Stimulated activated CD4-positive, alpha-beta T cell treated with anti-CD3 and anti-CD28 coated beads, Interleukin-2, amount 100 ng/mL, for 4 hours (primary cell): ENCODE measurements at places on chromosomes 6 and 20.

- DNase-seq = no peak
Observed at GRCh38 chr6:150592377-150592995, 7.2 kb upstream of the PLEKHG1 start.

GRCh38 chr6:51077821-51078518, 259.3 kb downstream of the TFAP2B start:
- no peak for DNase-seq

- no peak for DNase-seq
Observed at GRCh38 chr6:131646249-131646670, 9.2 kb downstream of the ENPP3 start.

- DNase-seq = no peak
Observed at GRCh38 chr6:3361312-3362037, 95.4 kb downstream of the SLC22A23 start.

GRCh38 chr20:32316667-32317066, 39.2 kb downstream of the KIF3B start:
- DNase-seq = no peak

DNA sequence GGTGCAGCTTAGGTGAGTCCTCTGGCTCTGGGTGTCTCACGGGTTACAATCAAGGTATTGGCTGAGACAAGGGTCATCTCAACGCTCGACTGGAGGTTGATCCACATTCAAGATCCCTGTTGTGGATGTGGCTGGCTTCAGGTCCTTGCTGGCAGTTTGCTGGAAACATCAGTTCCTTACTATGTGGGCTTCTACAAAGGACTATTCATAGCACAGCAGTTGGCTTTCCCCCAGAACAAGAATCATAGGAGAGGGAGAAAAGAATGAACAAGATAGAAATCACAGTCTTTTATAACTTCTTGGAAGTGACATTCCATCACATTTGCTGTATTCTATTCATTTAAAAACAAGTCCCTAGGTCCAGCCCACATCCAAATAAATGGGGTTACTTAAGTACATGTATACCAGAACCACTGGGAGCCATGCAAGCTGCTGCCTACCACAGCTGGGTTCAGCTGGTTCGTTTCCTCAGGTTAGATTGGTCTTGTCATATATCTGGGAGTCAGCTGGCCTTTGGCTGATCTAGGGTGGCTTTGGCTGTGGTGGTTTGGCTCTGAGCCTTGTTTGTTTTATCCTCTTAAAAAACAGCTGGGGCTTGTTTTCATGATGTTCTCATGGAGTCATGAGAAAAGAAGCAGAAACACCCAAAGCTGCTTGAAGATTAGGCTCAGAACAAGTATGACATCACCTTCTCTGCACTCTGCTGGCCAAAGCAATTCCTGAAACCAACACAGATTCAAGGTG, 433.2 kb upstream of the SPTLC3 start:
- DNase-seq = no peak

DNA sequence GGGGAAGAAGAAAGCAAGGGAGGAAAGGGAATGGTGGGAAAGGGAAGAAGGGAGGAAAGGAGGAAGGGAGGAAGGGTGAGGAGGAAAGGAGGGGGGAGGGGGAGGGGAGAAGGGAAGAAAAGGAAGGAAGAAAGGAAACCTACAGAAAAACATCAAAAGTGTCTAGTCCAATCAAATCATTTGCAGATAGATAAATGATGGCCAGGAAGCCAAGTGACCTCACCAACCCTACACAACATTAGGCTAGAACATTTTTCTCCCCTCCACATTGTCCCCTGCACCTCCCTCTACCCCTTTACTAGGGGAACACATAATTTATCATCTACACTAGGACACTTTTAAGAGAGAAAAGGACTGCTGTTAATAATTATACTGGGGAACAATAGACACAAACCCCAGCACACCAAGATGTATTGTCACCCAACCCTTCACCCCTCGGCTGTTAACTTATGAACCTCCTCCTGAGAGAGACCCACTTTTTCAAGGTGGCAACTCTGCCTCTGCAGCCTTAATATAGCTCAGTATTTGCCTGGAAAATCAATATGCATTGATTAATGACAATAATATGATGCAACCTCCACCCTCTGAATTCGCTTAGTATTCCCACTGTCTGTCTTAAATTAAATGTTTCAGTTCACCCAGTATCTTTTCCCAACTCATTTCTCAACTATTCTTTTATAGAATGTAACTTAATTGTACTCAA, 231.2 kb downstream of the PTPRT start:
- DNase-seq = no peak

DNA sequence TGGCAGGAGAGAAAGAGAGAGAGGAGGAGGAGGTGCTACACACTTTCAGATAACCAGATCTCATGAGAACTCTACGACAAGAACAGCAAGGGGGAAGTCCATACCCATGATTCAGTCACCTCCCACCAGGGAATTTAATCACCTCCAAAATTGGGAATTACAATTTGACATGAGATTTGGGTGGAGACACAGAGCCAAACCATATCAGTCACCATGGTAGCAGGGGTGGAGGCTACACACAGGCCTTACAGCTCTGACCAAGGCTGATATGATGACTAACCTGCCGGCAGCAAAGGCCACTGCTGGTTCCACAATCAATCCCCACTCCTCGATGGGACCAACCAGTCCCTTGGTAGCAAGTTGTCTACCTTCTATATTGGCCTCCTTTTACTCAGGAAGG, 13.6 kb upstream of the RBM24 start:
- no peak for DNase-seq

GRCh38 chr20:63235399-63235983, at the start of gene BIRC7:
TSS of gene BIRC7 (plus strand) at chr20:63235905. CDS start at chr20:63236097, 192 bp downstream.
- DNase-seq = no peak

- no peak for DNase-seq
Observed at GRCh38 chr20:59567585-59568508, 36.5 kb upstream of the PHACTR3 start.

- no peak for DNase-seq
Observed at GRCh38 chr6:116631379-116631990, 15.2 kb downstream of the RSPH4A start.

DNA sequence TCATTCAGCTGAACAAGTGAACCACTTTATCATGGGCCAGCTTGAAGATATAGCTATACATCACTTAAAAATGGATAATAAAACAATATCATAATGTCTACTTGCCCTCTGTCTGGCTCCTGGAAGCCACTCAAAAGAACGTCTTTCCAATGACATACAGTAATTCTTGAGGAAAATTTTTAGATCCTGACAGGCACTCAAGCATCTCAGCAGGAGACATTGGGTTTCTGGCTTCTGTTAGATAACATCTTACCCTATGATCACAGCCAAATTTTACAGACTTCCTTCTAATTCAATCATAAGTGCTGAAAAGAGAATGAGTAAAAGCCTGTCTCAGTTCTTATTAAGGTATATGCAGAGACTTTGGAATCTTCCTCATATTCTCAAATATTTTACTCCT, 330 bp downstream of the CGA start:
- DNase-seq = no peak

DNA sequence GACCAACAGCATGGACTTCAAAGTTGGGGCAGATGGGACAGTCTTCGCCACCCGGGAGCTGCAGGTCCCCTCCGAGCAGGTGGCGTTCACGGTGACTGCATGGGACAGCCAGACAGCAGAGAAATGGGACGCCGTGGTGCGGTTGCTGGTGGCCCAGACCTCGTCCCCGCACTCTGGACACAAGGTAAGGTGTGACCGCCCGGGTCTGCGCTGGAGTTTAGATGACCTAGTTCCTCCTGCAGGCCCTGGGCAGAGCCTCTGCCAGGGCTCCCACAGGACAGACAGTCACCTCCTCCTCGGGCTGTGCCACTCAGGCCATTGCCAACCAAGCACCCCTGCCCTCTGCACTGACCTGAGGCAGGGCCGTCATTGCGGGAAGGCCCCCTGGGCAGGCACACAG, 322.1 kb downstream of the TAF4 start:
- no peak for DNase-seq

DNA sequence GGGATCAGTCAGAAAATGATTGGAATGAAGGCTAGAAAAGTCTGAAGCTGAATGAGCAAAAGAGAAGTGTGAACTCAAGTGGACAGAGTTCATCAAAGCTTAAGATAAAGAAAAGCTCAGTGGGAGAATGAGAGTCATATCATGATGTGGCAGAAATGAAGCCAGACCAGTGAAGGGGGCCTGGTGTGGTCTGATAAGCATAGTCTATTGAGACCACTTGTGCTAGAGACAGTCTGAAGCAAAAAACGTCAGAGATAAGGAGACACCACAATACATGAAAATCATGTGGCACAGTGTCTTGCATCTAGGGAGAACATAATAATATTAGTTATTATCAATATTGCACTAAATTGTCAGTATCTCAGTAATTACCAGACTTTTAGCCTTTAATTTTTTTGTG, 601.5 kb downstream of the UTRN start:
- no peak for DNase-seq
